ENCODE measurements at places on chromosomes 3 and 15.

DNA sequence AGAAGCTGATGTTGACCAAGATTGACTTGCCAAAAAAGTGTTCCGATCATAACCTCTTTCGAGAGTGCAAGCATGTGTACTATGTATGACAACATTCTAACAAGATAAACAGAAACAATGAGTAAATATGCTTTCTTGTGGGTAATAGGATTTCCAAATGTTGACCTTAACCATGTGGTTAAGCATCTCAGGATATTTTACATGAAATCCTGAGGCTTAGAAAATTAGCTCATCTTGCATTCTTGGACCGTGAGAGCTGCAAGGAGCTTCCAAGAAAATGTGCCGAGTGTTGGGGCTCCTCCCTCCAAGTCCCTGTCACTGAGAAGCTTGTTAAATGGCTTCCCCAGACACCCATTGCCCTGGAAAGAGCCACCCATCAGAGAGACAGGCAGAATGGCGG lies 50.1 kb downstream of the C3orf20 start:
- DNase-seq, result no peak

DNA sequence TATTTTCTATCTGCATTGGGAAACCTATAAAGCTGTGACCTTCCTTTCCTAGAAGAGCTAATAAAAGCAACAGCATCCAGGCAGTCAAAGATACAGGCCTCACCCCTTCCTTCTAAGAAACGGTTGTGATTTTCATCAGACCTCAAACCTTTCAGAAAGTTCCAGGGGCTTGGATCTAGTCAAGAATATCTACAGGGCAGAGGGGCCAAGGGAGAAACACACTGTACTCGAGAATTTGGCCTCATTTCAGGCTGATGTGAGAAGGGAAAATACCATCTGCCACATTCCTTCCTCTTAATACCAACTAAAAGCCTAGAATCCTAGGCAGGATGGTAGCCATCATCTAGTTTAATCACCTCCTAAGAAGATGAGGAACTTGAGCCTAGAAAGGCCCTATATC lies 24.5 kb upstream of the BCL6 start:
- no peak for DNase-seq

- DNase-seq, result no peak
These were observed 1.4 kb downstream of the B4GALT4 start for GRCh38 chr3:119239206-119239820.

DNA sequence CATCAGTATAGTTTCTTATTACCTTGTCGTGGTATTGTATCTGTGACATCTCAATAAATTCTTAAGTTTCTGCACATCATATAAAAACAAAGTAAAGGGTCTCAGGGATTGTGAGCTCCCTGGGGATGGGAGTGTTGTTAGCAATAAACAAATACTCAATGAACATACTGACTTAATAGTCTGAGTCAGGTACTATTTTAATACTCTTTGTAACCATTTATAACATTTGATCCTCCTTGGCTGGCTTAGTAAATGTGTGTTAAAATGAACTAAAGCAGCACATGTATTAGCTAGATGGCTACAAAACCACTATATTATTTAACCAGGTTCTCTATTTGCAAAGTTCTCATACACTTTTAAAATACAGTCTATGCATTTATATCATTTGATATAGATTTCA lies 1.8 kb downstream of the ICE2 start:
- DNase-seq, result no peak

- DNase-seq, result no peak
These were observed 442.9 kb downstream of the MCTP2 start for GRCh38 chr15:94674296-94674695.

DNA sequence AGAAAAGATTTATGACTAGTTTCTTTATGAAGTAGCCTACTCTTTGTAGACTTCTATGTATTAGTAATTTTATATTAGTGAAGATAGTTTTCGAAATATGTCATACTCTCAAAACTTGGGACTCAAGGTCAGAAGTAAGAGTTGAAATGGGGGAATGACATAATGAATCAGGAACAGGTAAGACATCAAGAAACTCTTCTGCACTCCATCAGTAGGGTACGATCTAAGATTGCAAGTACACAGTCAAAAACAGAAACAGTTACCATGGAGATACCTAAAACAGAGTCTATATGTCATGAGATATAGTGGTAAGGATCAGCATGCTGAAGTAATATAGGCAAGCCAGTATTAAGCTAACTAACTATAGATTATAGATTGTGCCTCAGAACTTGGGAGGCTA lies 187.0 kb upstream of the MLF1 start:
- no peak for DNase-seq

- DNase-seq, result no peak
These were observed 820 bp upstream of the HMCES start for GRCh38 chr3:129277829-129278271.

DNA sequence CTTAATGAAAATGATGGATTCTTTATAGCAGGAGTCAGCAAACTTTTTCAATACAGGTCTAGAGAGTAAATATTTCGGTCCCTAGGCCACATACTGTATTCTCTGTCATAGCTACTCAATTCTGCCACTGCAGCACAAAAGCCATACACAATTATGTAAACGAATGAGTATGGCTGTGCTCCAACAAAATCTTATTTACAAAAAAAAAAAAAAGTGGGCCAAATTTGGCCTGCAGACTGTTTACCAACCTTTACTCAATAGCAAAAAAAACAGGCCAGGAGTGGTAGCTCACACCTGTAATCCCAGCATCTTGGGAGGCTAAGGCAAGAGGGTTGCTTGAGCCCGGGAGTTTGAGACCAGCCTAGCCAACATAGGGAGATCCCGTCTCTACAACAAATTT lies 41.1 kb downstream of the TTBK2 start:
- no peak for DNase-seq

DNA sequence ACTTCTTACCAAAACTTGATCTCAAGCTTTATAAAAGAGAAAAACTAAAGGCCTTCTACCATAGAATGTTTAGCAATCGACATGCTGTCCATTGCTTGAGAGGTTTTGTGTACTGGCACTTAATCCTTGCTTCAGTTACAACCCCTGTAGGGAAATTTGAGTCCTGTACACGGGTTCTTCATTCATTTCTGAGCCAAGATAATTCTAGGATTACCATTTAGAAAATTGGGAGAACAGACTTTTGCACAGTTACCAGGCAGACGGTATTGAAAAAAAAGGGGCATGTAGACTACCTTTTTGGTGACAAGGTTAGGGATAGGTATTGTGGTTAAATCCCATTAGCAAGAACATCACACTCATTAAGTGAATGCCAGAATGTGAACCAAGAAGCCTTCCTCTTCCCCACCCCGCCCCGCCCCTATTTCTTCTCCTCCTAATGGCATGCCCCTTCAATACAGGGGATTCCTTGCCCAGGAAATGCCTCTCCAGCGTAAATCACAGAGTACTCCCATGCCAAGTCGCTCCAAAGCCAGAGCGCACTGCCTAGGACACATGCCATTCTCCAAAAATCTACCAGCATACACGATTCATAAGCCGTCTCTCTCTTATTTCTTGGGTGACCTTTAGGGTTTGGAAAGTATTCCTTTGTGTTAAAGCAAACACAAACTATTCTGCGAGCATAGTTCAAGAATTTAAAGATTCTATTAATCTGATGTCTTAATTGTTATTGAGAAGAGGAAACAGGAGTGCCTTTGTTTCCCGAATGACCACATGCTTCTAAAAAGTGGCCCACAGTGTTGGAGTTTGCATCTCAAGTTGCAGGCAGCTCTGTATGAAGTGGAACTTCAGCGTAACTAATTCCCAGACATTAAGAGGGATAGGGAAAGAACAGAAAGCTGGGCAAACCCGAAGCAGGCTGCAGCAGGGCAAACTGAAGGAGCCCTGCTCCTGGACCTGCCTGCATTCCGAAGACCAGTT lies 164.0 kb upstream of the NR2F2 start:
- no peak for DNase-seq

DNA sequence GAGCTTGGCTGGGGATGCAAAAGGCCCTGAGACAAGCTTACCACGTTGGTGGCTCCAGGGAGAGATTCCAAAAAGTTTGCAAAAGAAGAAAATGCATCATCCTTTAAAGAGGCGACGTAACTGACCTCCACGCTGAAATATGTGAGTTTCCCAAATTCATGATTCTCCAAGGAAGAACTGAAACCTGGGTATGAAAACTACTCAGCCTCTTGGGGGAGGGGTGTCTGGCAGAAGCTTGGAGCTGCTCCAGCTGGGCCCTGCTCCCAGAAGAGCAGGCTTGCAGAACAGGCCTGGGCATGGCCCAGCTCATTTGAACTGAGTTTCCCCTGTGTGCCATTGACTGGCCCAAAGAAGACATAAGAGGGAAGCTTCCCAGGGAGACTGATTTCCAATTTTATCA lies 20.5 kb downstream of the CPN2 start:
- DNase-seq, result no peak

DNA sequence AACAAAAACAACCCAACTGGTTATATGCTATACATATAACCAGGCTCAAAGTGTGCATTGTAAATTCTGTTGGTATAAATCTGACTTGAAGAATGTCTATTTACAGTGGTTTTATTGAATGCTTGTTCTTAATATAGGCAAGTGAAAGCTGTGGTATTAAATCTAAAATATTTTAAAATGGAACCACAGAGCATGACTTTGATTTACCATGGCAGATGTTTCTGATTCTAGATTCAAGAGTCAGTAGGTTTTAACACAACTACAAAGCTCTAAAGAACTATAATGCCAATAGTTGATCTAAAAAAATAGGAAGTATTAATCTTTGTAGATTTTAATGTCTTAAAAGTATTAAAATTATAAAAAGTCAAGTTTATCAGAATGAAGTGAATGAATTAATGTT lies 141.9 kb upstream of the PLSCR5 start:
- DNase-seq, result no peak

DNA sequence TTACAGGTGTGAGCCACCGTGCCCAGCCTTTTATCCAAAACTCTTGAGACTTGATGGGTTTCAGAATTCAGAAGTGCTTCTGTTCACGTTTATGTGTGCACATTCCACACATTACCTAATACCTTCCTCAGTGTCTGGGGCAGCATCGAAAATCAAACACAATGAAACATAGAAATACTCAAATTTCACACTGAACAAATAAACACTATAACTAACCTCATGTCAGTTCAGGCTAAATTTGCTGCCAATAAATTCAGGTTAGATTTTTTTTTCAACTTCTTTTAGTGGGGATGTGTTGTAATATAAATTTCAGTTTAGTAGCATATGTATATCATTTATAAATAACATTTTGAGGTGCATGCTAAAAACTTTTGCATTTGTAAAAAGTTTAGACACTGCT lies 2.8 kb downstream of the EIF2AK4 start:
- DNase-seq, result no peak

DNA sequence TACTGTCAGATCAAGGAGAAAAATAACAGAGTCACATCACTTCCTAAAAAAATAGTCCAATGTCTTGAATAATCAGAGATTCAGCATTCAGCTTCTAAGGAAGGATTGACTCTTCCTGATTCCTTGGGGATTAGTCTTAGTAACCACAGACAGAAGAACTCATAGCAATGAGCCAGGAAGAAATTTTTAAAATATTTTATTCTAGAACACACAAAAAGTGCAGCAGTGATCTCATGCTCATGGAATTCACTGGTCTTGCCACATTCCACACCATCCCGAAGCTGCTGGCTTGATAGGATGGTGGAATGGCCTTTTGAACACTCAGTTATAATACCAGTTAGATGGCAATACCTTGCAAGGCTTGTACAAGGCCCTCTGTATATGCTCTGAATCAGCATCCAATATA lies 43.0 kb upstream of the ABI3BP start:
- no peak for DNase-seq

- DNase-seq, result no peak
These were observed 4.7 kb upstream of the CPLX3 start for GRCh38 chr15:74821790-74822158.

DNA sequence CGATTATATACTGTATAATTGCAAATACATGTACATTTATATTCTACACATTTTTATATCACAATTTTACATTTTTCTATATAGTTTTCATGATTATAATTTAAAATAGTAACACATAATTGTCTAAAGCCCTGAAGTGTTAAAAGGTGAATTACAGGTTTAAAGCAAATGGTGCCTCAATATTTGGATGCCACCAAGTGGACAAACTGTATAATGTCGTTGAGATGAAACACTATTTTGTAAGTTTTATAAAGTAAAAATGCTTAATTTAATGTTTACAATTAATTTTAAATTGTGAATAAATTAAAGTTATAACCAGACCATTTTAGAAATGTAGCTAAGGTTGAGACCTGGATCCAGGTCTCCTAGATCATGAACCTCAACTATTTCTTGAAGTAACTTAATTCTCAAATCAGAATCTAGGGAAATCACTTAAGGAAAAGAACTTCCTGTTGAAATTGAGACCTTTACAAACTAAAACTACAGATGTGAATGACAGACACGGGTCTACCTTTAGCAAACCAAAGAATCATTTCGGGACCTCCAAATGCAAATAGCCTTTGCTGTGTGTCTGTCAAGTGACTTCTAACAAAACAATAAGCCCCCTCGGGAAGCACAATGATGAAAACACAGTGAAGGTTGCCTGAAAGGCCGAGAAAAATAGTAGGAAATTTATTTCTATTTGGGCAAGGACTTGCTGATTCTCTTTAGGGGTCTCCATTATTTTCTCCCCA lies 37.8 kb downstream of the EHHADH start:
- DNase-seq, result no peak

DNA sequence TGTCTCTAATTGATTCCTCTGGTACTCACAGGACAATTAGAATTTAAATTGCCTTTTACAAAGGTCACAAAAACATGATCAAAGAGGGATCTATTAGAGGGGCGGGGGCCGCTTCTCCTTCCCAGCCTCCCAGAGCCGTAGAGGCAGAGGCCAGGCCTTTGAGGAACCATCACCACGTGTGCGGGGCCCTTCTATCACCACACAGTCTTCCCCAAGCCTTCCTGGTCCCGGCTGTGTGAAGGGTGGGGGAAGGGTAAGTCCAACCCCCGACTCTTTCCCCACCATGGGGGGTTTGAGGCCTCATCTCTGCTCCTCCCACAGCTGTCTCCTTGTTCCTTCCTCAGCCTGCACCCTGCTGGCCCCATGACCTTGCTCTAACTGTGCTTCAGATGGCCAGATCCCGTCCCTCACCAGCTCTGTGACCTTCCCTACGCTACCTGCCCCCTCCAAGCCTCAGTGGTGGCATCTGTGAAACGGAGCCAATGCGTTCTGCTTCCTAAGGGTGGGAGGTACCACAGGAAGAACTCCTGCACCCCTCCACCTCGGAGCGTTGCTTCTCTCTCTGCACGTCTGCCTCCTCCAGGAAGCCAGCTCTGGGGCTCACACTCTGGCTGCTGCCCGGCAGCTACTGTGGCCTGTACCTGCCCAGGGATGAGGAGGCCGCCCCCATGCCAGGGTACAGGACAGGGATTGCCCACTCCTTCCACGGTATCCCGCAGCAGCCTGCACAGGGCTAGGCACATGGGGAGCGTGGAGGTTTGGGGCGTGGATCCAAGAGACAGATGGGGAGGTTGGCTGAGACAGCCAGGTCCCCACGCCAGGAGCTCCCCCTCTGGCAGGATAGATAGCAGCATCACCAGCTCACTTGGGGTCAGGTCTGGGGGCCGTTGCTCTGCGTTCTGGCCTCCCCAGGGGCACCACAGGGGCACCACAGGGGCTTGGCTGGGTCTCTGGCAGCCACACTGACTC lies 83.8 kb downstream of the LINGO1 start:
- DNase-seq, result peak; percentile 77

GRCh38 chr3:126381966-126382365 lies 12.7 kb upstream of the CFAP100 start:
- DNase-seq, result no peak

- peak; percentile 20 for DNase-seq
These were observed 53.0 kb upstream of the MME start for GRCh38 chr3:155026999-155027591.

Measured in CMK (cell line).